ENCODE measurements at places on chromosomes 4 and X.

DNA sequence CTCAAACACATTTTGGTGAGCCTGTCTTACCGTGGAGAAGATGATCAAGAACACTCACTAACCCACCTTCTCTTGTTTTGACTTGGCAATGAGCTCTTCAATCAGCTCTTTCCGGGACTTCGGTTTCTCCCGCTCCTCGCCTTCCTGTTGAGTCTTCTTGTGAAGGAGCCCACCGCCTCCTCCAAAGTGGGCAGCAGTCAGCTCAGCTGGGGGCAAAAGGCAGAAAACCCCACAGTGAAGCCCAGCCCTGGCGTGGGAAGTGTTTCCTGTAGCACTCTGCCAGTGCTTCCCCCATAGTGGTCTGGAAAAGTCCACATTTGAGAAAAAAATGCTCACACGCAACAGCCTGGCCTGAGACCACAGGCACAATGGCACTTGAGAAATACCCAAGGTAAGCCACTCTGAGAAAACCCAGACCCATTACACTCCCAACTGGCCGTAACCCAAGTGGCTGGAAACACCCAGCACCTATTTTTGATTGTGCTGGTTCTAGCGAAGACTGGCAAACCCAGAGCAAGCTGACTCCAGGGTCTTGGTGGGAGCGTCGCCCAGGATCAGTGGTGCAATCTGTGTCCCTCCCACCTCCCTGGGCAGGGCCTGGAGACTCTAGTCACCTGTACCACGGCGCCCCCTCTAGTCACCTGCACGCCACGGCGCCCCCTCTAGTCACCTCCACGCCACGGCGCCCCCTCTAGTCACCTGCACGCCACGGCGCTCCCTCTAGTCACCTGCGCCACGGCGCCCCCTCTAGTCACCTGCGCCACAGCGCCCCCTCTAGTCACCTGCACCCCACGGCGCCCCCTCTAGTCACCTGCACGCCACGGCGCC lies 8.6 kb downstream of the NOP14 start:
- no peak for DNase-seq

- no peak for DNase-seq
These were observed 690.0 kb downstream of the TRAM1L1 start for GRCh38 chr4:116395408-116395807.

- DNase-seq: no peak
These were observed 23.7 kb upstream of the EGFL6 start for GRCh38 chrX:13545726-13546125.

GRCh38 chr4:112916868-112917267 lies 132.6 kb upstream of the ANK2 start:
- no peak for DNase-seq

DNA sequence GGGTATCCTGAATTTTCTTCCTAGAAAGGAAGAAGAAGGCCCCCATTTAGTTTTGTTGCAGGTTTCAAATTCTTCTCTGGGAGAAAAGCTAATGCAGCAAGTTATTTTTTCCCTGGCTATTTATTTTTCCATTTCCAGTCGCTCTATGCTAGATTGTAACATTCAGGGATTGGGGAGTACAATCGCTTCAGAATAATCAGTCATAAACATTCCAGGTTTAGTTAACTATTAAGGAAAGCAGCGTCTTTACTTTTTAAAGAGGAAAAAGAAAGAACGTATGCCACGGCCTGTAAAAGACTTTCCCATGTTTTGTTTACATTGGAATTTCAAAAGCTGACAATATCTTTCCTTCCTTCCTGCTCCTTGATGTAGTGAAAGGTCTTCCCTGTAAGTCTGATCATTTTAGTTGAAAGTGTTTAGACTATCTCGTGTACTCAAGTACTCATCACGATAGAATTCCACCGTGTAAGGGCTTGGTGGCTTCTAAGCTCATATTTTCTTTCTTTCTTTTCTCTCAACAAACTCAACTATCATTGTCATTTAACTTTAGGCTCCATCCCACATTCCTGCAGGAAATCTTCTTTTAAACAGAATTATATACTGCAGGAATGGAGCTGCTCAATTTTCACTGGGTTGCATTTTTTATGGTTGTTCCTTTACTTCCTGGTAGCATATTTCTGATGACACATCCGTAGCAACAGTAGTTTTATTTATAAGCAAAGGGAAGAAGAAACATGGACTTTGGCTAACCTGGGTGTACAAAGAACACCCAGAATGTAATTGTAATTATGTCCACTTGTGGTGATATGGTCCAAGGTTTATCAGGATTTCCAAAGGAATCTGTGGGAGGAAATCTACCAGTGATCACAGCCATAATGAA lies 213.1 kb upstream of the FAT1 start:
- no peak for DNase-seq

DNA sequence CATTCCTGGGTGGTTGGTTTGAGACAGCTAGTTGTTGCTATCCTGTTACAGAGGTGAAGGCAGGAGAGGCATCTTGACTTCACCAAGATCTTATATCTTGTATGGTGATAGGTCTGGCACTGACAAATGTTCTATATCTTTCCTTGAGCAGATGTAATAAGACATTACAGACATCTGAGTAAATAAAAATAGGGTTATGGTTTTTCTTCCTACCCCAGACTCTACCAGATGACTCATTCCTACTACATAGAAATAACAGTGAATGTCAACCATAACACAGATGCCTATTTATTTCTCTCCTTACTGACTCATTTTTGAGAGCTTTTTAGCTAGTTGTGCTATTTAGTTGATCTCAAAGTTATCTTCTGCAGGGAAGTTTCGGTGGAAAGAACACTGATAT lies 21.9 kb downstream of the HNRNPH2 start:
- no peak for DNase-seq

DNA sequence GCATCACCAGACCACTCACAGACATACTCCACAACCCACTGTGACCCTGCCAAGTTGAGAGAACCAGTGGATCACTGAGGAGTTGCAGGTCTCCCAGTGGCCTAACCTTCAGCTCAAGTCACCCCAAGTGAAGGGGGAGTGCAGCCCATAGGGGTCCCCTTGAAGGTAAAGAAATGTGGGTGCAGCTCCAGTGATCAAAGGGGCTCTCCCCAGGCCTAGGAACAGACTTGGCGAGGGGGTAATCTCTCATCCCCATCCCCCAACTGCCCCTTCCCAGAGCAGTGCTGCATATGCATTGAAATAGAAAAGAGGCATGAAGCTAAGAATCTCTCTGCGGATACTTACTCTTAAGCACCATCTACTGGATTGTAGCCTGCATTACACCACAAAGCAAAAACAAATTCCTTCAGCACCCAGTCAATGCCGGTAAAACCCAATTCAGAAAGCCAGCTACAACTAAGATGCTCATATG lies 27.0 kb downstream of the MAGEE1 start:
- no peak for DNase-seq

DNA sequence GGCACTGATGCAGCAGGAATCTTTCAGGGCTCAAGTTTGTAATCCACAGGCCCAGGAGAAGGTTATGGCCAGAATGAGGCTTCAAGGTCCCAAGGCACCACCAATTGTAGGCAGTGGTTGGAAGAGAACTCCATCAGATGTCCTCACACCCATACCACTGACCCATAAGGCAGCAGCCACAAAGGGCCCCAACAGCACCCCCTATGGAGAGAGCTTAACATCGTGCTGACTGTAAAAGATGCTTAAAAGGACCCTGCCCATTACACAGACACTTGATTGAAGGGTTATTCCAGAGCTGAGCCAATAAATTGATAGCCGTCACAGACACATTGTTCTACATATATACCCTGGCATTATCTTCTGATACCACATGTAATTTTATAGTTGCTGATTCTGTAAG lies 113.7 kb downstream of the SOWAHB start:
- DNase-seq: no peak

All from type B pancreatic cell (in vitro differentiated cells).